ENCODE measurements at places on chromosomes 3 and 15.

- no peak for DNase-seq
These were observed 6.5 kb upstream of the USP3 start for GRCh38 chr15:63497642-63498467.

DNA sequence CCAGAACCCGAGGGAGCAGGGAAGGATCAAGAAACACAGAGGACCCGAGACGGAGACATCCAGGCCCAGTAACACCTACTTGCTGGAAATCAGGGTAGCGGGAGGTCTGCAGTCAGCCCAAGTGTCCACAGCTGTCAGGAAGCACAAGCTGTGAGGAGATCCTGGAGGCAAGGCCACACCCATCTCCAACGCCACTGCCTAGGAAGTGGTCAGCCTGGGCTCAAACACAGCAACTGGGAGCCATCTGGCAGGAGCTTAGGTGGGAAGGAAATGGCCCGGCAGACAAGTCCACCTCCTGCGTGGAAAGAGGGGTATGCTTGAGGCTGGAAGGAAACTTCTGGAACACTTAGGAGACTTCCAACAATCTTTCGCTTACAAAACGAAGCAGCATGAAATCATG lies 407.1 kb downstream of the VPS13C start:
- no peak for DNase-seq

GRCh38 chr15:62644216-62644888 lies 398.2 kb upstream of the TPM1 start:
- no peak for DNase-seq

DNA sequence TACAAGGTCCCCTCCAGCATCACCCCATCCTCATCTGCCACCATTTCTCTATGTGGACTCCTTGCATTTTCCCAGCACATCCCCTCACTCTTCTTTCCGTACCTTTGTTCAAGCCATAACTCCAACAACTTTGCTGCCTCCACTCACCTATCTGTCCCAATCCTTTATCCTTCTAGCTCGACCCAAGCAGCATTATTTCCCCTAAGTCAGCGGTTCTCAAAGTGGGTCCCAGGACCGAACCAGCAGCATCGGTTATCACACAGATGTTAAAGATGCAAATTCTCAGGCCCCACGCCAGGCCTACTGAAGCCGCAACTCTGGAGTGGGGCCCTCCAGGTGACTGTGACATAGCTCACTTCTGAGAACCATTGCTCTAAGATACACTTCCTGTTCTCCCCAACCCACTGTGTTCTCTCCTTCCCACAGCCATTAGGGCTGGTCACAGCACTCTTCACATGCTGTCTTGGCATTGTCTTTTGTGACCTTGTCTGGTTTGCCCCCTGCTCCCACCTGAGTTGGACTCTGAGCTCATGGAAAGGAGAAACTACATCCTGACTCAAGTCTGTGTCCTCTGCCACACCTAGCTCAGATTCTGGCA lies 56.2 kb downstream of the AAGAB start:
- no peak for DNase-seq

DNA sequence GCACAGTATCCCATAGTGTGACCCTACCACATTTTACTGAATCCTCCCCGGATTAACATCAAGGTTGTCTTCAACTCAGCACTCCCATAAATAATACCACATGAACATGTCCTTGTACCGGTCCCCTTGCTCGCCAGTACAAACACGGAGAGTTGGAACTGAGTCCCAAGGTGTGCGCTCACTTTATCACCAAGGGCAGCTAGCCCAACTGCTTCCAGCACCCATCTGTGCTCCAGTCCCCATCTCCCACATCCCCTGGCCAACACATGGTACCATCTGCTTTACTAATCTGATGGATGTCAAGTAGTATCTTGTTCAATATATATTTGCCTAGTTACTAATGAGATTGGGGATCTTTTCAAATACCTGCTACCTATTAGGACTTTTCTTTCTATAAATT lies 64.7 kb downstream of the ISG20 start:
- no peak for DNase-seq

GRCh38 chr3:69724722-69725435 lies 14.4 kb upstream of the MITF start:
- no peak for DNase-seq

DNA sequence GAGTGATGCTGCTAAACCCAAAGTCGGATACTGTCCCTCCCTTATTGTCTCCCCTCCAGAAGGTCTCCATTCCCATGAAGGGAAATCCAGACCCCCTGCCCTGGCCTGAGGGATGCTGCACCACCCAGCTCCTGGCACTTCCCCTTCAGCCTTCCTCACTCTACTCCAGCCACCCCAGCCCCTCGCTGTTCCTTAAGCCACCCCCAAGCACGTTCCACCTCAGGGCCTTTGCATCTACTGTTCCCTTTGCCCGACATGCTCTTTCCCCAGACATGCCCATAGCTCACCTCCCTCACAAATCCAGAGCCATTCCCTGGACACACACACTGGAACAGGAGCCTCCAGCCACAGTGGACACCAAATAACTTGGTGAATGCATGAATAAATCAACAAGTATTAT lies 8.1 kb downstream of the WNT7A start:
- no peak for DNase-seq

GRCh38 chr3:110808630-110809029 lies 263.0 kb upstream of the NECTIN3 start:
- no peak for DNase-seq

DNA sequence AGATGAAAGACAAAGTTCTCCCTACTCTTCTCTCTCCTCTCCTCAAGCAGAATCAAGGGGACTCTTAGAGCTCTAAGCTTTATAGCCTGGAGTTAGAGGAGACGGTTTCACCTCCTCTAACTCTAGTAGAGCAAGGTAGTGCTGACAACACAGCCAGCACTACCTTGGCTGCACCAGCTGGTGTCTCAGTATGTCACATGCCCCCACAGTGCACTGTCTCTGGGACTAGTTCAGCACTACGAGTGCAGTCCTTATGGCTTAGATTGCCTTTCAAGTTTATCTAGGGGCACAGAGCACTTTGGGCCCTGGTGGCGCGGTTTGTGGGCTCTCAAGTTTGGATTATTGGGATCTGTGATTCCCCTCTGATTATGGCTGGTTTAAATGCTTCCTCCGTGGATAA lies 614.1 kb upstream of the NECTIN3 start:
- no peak for DNase-seq

- DNase-seq, result no peak
These were observed 23.6 kb downstream of the SERPINI2 start for GRCh38 chr3:167450195-167450594.

DNA sequence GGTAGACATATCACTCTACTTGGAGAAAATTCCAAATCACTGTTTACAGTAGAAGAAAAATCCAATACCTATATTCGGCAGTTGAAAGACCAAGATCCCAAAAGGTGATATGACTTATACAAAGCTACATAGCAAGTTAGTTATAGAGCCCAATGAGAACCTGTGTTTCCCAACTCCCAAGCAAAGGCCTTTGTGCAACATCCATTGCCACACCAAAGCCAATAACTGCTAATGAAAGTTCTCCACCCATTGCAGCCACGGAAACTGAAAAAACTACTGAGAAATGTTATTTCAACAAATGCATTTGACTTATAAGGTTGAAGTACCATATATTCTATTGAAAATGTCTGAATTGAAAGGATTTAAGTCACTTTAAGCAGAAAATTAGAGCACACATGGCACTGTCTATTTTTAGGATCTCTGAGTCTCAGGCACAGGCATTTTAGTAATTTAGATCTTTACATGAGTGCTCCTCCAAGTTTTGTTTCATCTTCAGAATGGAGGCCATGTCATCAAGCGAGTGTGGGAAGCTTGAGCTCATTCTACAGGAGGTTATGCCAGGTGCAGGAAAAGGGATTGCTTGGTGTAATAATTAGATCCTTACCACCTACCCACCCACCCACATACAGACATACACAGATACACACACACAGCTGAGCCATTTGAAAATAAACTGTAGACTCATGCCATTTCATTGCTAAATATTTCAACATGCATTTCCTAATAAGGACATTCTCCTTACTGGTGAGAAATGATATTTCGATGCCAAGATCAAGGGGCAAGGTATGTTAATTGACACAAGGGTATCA lies 19.7 kb upstream of the ANO10 start:
- DNase-seq, result no peak

- no peak for DNase-seq
These were observed 264.4 kb downstream of the TIGIT start for GRCh38 chr3:114558271-114558670.

GRCh38 chr3:30418443-30418842 lies 188.0 kb upstream of the TGFBR2 start:
- DNase-seq, result no peak

GRCh38 chr15:64379216-64379960 lies 1.9 kb downstream of the PCLAF start:
- DNase-seq, result no peak

DNA sequence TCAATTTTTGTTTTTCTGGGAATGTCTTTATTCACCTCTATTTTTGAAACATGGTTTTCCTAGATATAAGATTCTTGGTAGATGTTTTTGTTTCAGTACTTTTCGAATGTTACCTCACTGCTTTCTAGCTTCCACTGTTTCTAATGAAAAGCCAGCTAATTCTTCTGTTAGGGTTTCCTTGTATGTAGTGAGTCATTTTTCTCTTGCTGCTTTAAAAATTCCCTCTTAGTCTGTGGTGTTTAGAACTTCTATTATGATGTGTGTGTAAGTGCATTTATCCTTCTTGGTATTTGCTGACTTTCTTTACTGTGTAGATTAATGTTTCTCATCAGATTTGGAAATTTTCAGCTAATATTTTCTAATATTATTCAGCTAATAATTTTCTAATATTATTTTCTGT lies 151.1 kb upstream of the OSTN start:
- no peak for DNase-seq

DNA sequence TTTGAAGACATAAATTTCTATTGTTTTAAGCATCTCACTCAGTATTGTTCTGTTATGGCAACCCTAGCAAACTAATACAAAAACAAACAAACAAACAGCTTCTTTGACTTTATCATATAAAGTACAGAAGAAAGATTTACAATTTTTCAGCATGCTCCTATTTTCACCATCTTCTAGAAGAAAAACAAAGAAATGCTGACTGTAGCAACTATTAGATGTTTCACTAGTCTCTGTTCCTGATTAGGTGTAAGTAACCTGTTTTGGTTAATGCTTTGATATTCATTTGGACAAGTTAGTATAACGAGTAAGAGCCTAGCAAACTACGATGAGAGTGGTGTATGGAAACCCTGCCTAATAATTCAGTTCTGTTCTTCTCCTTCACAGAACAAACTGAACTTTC lies 478.5 kb downstream of the NAALADL2 start:
- no peak for DNase-seq

DNA sequence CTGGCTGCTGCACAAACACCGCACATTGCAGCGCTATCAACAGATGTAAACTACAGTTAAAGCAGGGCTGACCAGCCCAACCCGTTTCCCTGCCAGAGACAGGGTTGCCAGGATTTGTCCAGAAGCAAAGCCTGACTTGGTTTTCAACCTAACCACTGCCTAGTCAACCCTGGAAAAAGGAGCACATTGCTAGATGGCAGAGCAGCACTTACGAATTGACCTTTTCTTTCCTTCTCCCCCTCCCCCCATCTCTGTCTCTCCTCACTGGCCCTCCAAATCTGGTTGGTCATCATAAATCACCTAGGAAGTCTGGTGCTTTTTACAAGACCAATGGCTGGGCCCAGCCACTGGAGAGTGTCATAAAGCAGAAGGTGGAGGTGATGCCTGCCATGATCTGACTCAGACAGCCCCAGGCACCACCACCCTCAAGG lies 51.3 kb downstream of the ABCC5 start:
- DNase-seq, result no peak

- no peak for DNase-seq
These were observed 27.0 kb downstream of the GRK7 start for GRCh38 chr3:141790171-141790570.

- no peak for DNase-seq
These were observed 504.7 kb upstream of the PROK2 start for GRCh38 chr3:72289692-72290071.

Data from head of caudate nucleus (tissue), 42 donors.